Ammon's horn (tissue), 1 donor: ENCODE measurements at places on chromosomes 6 and 20.

DNA sequence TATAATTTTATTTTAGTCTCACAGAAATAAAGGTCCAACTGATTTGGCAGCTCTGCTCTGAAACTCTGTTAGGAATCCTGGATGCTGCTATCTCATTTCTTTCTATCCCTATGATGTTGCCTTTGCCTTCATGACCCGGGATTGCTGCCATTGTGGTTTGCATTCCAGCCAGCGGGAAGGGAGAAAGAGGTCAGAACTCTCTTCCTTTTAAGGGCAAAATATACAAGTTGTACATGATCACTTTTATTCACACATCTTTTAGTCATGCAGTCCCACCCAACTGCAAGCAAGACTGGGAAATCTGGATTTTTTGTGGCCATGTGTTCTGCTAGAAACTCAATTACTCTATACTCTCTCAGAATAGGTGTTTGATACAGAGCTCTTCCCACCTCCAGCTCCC lies 263.1 kb upstream of the ZFP64 start:
- no peak for DNase-seq

- no peak for DNase-seq
Observed at GRCh38 chr6:91566467-91566866, 979.6 kb upstream of the MAP3K7 start.

DNA sequence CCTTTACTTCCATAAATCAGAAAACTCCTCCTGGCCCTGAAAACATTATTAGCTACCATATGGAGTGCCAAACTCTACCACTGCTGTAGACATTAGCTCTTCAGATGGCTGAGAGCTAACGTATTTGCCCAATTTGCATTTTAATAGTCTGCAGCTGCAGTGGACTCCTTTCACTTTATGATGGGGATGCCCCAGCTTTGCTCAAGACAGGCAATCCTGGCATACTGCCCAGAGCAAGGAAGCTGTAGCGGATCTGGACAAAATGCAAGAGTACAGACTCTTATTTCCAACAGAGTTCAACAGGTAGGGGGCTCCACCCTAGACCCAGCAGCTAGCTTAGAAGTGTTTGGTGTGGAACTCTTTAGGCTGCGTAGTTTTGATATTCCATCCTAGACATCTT lies 246.7 kb downstream of the FOXC1 start:
- DNase-seq, result peak; percentile 28

DNA sequence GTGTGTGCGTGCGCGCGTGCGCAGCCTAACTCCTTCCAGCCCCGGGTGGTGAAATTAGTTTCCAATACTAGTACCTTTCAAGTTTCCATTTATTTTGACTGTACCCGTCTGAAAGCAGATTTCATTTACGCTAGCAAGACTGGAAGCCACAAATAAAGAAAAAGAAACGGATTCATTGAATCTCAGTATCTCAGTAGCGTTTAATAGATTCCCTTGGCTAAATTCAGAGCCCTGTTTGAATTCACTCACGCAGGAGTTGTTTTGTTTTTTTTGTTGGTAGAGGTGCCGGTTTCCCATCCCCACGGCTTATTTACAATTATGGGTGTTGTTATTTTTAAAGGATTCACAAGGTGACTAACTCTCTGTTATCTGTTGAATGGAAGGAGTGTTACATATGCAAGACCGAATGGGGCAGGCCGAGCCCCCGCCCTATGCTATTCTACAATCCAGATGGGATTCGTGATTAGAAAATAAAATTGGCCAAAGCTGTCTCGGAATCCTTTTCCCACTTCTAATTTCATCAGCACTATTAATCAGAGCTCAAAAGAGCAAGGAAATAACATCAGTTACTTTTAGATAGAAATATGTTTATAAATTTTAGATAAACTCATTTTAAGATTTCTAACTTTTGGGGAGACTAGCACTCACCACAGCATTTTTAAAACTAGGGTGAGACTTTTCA lies 2.3 kb upstream of the INSM1 start:
- no peak for DNase-seq

GRCh38 chr20:45096781-45097180 lies 4.1 kb downstream of the KCNS1 start:
- DNase-seq, result no peak

GRCh38 chr6:145349950-145350510 lies 385.3 kb downstream of the EPM2A start:
- DNase-seq, result no peak

DNA sequence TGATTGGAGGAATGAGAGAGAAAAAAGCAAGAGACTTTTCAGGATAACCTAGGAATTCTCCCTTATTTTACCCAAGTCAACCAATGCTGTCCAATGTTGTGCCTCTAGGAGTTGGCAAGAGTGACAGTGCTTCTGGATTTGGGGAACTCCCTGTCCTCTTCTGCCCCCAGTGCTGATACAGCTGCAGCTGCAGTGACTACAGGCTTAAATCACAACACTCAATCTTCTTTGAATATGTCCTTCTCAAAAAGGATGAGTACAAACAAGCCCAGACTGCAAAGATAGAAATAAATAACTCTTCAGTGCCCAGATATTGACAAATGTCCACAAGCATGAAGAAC lies 141.0 kb upstream of the COL21A1 start:
- DNase-seq, result no peak

DNA sequence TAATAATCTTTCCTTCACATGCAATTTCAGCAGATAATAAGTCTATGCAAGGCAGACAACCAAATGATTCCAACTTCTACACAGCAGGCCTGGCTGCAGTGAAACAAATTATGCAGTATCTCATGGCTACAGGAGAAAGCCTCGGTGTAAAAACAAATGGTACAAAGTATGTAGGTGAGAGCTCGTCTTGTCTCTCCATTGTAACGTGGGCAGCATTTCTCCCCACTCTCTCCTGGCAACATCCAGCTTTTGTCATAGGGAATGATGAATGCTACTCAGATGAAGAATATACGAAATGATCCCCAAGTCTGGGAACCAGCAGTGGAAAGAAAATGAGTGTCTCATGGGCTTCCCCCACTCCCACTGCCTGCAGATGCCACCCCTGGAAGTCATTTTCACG lies 32.4 kb downstream of the FYN start:
- no peak for DNase-seq

DNA sequence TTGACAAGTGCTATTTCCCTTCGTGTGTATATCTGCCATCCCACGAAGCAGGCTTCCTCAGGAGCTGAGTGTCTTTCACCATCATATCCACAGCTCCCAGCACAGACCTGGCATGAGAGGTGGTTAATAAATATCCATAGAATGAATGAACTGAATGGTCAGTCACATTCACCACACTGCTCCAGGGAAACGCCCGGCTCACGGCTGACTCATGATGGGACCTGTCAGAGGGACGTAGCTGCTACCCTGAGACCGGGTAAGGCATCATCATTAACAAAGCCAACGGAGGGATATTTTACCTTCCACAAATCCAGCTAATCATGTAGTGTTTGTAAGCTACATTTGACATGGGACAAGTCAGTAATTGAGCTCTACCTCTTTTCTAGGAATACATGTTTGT lies 12.5 kb downstream of the AGPAT4 start:
- no peak for DNase-seq

- no peak for DNase-seq
Observed at GRCh38 chr6:155039618-155040017, 44.5 kb downstream of the TIAM2 start.

DNA sequence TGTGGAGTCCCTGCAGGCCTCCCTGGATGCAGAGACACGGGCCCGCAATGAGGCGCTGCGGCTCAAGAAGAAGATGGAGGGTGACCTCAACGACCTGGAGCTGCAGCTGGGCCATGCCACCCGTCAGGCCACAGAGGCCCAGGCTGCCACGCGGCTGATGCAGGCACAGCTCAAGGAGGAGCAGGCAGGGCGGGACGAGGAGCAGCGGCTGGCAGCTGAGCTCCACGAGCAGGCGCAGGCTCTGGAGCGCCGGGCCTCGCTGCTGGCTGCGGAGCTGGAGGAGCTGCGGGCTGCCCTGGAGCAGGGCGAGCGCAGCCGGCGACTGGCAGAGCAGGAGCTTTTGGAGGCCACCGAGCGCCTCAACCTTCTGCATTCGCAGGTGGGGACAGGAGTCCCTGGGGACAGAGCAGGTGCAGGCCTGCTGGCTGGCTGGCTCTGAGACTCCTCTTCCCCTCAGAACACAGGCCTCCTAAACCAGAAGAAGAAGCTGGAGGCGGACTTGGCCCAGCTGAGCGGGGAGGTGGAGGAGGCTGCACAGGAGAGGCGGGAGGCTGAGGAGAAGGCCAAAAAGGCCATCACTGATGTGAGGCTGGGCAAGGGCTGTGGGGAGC lies 44.7 kb downstream of the MYH7B start:
- DNase-seq, result no peak

DNA sequence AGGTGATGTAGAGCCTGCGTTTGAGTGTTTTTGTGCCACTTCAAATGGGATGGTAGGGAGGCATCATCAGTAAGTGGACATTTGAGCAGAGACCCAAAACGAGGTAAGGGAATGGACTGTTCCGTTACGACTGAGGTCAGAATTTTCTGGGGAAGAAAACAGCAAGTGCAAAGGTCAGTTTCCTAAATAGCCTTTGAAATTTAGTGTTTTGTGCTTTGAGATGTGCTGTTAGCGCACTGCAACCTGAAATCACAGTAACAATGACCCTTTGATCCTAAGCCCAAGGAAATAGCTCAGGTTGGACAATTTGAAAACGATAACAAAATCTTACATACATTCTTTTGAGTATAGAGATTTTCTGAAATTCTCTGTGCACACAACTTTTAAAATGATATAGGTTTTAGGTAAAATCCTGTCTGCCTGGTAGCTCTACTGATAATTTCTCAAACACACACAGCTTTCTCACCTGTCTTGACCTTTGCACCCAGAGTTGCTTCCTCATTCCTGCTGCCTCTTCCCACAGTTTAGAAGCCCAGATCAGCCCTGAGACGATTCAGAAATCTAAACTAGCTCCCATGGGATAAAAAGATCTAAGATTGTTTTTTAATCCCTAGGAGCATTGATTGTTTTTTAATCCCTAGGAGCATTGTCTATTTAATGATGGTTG lies 22.1 kb downstream of the DCBLD1 start:
- DNase-seq, result no peak

GRCh38 chr20:37990571-37991151 lies 42.6 kb downstream of the TTI1 start:
- peak; percentile 40 for DNase-seq

- DNase-seq, result no peak
Observed at GRCh38 chr20:62522748-62523396, 47.1 kb upstream of the GATA5 start.

DNA sequence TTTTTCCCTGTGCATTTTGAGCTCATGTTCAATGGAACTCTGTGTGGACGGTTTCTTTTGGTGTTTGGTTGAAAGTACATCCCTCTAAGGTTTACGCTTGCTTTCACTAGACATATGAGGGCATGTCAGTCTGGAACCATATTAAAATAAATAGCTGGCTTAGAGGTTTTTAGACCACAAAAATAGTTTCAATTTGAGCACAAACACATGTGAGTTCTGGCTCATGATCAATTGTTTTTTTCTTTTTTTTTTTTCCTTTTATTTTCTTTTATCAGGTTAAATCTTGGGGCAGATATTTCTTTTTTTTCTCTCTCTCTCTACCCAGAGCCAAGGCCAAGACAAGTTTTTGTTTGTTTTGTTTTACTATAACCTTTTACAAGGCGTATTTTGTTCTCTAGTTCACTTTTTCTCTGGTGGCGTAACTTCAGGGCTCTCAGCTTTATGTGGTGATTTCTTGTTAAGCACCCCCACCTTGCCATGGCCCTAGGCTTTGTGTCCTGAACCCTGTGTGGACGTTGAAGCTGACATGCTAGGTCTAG lies 92.9 kb downstream of the SHLD1 start:
- no peak for DNase-seq

DNA sequence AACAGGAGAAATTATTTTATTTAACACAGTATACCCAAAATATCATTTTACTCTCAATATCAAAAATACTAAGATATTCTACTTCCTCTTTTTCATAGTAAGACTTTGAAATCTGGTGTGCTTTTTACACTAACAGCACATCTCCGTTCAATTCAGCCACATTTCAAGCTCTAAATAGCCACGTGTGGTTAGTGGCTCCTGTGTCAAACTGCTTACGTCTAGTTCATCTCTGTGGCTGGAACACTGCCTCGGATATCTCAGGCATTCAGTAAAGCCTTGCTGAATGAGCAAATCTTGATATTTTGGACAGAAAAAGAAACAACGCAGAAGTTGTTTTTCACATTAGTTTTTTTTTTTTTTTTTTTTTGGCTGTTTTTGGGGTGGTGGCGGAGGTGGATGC lies 136.1 kb downstream of the EYA4 start:
- DNase-seq, result no peak

DNA sequence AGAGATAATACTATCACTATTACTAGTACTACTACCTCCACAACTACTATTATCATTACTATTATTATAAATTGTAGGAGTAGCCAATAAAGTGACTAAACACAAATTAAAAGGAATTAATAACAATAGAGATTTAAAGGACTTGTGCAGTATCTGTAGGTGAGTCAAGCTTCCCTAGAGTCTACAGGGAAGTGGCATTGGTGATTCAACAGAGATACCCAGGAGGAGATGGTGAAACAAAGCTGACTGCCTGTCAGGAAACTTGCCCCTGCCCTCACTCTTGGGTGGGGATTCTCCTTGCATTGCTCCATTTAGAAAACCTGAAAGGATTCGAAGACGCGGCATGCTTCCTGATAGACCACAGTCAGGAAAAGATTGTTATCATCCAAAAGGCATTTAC lies 23.3 kb upstream of the BCLAF1 start:
- DNase-seq, result no peak

GRCh38 chr6:128657181-128657580 lies 136.8 kb upstream of the PTPRK start:
- no peak for DNase-seq
